GM20000 (cell line): ENCODE measurements at places on chromosomes 12 and 14.

DNA sequence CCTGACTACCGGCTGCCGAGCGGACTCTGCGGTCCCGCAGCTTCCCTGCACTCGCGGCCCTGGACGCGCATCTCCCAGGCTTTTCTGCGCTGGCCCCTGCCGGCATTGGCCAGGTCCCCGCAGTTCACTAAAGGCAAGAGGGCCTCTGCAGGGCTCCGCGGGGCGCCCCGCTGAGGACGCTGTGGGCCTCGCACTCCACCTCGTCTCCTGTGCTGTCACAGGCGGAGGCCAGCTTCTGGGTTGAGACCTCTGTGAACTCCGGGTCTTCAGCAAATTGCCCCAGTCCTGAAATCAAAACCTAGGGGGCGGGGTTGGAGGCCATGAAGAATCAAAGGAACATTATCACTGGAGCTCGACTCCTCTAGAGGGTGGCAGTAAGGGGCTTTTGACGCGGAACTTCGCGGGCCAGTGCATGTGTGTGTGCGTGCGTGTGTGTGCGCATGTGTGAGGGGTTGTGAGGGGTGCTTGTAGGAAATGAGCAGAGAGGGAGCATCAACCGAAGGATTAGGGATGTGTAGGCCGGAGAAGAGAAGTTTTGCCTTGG lies 68.5 kb upstream of the CAPRIN2 start:
- peak; percentile 41 for DNase-seq

DNA sequence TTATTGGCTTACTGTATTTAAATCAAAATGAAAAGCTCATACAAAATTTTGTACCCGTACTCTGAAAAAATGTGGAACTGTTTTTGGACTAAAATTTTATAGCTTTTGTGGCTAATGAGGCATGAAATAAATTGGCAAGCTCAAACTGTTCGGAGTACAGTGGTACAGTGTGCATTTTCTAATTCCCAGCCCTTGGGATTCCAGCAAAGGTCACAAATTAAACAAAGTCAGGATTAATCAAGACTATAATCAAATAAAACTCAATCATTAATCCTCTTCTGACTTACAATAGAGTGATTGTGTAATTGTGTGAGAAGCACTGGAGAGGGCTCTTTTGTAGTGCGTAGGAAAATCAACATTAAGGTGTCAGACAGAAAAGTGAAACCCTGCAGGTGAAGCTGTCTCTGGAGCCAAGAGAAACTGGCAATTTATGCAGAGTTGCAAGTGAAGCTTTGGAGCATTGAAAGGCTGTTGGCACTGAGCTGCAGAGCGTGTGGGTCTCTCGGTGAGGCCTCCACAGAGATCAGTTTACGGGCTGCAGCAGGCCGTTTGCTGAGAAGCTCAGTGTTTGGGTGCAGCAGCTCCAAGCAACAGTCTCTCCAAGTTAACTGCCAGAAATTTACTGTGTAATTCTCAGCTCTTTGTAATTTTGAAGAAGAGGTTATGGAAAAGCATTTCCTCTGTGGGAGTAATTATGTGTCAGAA lies 275.9 kb downstream of the FBXL14 start:
- DNase-seq = no peak

- DNase-seq = peak; percentile 63
These were observed 437 bp downstream of the ERO1A start for GRCh38 chr14:52694761-52695480.

- no peak for DNase-seq
These were observed 33.4 kb downstream of the ELK3 start for GRCh38 chr12:96227365-96228106.

- no peak for DNase-seq
These were observed 18.5 kb downstream of the NCOR2 start for GRCh38 chr12:124548854-124549378.

GRCh38 chr12:123973552-123974341 lies 732 bp downstream of the ZNF664 start:
- peak; percentile 30 for DNase-seq

GRCh38 chr12:33586576-33586975 lies 147.0 kb upstream of the SYT10 start:
- no peak for DNase-seq
